ENCODE measurements at places on chromosomes 7 and 10.

GRCh38 chr10:49541762-49542161 is 2.8 kb upstream of the ERCC6 start:
- no peak for DNase-seq

- no peak for DNase-seq
These were observed 5.2 kb upstream of the BRI3 start for GRCh38 chr7:98276241-98276761.

DNA sequence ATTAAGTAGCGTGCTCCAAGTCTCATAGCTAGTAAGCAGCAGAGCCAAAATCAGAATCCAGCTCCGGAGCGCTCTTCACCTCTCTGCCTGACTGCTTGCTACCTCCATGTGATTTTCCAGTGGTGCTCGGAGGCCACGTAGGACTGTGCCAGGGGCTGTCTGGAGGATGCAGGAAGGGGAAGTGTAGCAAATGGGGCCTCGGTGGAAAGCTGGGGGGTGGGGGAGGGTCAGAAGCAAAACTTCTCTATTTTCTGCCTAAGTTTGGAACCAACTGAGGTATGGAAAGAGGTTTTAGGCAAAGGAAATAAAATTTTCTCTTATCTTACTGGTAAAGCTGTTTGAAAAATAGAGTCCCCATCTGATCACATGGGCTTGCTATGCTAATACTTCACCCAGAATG is 108.7 kb downstream of the TBXAS1 start:
- no peak for DNase-seq

- DNase-seq, result no peak
These were observed 136.4 kb upstream of the ODAD2 start for GRCh38 chr10:28135258-28135657.

DNA sequence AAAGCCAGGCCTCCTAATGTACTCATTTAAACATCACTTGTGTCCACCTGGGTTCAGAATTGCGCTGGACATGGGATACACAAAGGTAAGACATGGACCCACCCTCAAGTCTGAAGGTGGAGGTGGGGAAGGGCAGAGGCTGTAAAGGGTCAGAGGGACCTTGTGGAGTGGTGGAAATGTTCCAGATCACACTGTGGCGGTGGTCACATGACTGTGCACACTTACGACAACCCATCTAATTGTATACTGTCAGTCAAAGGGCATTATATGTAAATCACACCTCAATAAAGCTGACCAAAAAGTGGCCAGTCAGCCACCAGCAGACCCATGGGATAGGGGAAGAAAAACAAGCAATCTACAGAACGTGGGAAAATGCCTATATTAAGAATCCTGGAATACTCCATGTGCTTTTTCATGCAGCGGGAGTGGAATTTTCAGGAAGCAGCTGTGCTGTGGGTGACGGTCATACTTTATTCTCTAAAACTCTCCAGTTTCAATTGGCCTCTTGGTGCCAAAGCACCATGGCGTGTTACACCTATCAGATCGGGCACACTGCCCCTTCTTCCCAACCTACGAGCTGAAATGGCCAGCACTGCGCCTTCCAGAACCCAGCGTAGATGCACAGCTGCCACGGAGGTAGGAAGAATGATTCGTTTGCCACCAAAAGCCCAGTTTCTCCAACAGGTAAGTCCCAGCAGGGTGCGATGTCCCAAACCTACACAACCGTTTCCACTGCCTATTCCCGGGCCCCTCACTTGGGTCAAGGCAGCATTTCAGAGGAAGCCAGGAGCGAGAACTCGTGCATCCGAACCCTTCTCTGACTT is 69.8 kb downstream of the PRKAG2 start:
- no peak for DNase-seq
